ENCODE measurements at places on chromosomes 11 and 22. TPM values are rescaled to one million over a fixed set of nuclear protein-coding genes. Genes with fewer than 3 reads are reported as not detected.

DNA sequence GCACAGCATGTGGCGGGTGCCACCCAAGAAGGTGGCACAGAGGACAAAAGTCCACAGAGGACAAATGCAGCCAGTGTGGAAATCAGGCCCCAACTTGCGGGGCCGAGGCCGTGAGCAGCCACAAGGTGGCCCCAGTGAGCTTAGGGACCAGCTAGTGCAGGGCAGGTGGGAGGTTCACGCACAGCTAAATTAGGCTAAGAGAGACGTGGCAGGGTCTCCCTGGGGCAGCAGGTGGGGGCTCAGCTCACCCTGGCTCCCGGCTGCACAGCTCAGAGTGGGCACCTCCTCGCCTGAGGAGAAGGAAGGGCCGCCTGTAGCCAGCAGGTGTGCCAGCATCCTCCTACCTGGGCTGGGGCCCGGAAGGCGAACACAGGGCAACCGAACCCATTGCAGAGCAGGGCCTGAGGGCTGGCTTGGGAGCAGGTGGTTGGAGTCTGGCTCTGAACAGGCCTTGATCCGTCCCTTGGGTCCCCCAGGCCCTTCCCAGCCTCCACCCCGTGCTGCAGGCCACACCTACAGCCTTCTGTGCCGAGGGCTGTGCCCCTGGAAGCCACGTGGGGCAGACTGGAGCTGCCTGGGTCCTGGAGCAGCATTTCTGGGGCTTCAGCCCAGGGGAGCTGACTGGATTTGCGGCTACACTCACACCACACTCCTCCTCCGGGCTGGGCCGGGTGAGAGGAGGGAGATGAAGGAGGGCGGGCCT is 26.1 kb upstream of the CELSR1 start:
- DNase-seq, result peak; percentile 81

DNA sequence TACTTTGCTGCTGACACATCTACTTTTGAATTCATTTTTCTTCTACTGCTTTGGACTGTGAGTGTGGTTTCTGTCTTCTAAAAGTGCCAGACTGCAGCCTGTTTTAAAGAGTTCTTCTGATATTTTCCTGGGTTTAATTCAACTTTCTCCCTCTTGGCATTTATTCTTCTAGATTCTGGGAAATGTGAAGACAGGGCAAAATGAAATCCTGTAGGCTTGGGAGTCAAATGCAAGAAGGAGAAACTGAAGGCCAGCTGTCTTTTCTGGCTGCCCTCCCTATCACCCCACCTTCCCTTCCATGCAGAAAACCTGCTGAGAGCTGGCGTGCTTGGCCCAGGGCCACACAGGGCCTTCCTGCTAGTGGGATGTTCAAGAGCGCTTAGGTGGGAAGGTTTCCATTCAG is 7.6 kb downstream of the ZNF70 start:
- no peak for DNase-seq

DNA sequence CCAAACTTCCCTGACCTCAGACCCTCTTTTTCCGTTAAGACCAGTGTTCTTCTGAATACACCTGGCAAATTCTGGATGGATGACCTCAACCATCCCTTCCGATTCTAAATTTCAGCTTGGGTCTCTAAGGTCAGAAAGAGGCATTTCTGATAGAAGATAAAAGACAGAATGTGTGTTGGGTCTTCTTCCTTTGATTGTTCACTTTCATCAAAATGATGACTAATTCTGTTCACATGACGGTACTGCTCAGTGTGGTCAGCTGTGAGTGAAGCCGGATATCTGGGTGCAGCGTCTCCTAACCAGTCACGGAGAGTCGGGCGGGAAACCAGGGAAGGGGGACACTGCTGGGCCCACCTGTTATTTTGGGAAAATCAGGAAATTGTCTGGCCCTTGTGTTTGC is 151.6 kb upstream of the NAV2 start:
- DNase-seq, result no peak

DNA sequence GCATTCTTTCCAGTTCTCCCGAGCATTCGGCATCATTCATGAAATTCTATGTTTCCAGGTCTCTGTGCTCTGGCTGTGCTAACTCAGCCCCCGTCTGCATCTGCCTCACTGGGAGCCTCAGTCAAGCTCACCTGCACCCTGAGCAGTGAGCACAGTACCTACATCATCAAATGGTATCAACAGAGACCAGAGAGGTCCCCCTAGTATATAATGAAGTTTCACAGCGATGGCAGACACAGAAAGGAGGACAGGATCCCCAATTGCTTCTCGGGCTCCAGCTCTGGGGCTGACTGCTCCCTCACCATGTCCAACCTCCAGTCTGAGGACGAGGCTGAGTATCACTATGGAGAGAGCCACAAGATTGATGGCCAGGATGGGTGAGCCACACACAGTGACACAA is 52.8 kb upstream of the IGLL5 start:
- DNase-seq, result no peak

- peak; percentile 80 for DNase-seq
Measured at GRCh38 chr11:67583247-67584204, at the start of gene GSTP1. Gene GSTP1, plus strand, starts transcription at chr11:67583812. Its CDS starts 32 bp downstream, at chr11:67583844.

DNA sequence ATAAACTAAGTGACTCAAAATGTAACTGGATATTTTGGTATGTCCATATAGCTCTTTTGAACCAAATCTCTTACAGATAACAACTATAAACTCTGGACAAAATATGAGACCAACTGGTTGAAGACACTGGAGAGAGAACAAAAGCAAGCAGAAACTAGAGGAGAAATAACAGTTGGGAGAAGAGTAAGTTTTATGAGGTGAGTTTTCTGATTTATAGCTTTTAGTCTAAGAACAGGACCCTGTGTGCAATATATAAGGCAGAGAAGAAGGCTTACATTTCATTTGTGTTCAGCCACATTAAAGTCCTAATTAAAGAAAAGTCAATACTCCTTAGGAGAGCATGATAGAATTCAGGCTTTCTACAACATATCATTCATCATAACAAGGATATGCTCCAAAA is 71.0 kb upstream of the AMOTL1 start:
- DNase-seq, result no peak

GRCh38 chr11:12799334-12799835 is 125.2 kb downstream of the TEAD1 start:
- DNase-seq, result no peak

DNA sequence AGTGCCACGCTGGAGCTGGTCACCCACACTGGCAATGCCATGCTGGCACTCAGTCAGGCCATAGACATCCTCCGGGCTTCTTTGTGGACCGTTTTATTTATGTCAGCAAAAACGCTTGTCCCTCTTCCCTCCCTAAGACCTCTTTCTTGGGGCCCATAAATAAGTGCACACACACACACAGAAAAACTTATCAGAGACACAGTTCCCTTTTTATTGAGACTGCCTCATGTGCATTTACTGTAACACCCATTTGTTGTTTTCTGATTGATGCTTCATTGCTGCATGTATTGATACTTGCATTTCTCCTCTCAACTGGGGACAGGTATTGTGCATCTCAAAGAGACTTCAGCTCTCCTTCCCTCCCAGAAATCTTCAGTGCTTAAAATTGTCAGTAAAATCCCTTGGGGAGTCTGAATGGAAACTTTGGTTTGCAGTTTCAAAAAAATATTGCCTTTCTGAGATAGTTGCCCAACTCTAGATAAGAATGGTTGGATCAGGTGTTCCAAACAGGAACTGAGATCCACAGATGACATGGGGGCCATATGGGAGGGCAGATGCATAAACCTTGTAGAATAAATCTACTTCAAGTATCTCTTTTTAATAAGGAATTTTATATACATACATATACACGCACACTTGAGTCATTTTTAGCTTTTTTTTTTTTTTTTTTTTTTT is 50.9 kb downstream of the PPP2R1B start:
- DNase-seq, result no peak

DNA sequence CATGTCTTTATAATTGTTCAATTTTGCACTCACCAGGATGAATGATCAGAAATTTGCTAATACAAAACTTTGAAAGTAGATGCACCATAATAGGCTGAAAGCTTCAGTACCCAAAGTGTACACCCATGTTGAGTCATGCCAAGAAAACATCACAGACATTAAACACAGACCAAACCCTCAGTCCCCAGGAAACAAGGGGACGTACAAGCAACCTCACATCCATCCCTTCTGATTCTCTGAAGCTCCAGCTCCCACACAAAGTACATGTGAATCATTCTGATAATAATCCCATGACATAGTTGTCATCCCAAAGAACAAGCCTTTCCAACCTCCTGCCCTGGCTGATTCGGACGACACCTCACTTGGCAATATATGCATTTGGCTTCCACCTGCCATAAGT is 183.8 kb downstream of the SNX19 start:
- no peak for DNase-seq

DNA sequence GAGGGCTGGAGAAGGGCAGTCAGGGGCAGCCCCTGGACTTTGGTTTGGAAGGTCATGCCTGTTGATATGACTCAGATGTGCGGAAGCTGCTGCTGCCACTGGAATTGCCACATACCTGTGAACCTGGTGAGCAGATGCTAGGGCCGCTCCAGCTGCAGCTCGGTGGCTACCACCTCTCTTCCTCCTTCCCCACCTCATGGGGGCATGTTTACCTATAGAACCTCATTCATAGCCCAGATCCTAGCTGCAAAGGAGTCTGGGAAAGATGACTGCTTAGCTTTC is 17.5 kb upstream of the TSPAN18 start:
- DNase-seq, result no peak

DNA sequence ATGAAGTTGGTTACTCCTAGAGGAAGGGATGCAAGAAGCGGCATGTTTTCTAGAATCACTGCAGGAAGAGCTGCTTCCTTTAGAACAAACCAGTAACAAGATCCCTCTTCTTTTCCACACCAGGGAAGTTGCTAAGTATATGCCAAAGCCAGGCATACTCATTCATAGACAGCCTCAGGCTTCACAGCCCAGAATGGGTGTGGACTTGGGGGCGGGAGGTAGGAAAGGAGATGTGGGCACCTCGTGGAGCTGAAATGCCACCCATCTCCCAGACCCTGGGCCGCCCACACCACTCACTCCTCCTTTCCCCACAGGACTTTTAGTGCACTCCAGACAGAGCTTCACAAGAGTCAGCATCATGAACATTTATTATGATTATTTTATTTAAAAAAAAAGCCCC is 16.0 kb upstream of the TMEM121B start:
- no peak for DNase-seq

The XRRA1 gene
- total RNA-seq, result 14.5 TPM

The CLTCL1 gene
- total RNA-seq, result 3.3 TPM

The LRRN4CL gene
- 0.49 TPM for total RNA-seq

The CCDC87 gene
- total RNA-seq, result 0.50 TPM

The KLHL35 gene
- not detected for total RNA-seq

The DDI1 gene
- total RNA-seq, result not detected

The RPS6KA4 gene
- 23.2 TPM for total RNA-seq

The OLFML1 gene
- not detected for total RNA-seq
